ENCODE measurements at places on chromosomes 1 and 21.

DNA sequence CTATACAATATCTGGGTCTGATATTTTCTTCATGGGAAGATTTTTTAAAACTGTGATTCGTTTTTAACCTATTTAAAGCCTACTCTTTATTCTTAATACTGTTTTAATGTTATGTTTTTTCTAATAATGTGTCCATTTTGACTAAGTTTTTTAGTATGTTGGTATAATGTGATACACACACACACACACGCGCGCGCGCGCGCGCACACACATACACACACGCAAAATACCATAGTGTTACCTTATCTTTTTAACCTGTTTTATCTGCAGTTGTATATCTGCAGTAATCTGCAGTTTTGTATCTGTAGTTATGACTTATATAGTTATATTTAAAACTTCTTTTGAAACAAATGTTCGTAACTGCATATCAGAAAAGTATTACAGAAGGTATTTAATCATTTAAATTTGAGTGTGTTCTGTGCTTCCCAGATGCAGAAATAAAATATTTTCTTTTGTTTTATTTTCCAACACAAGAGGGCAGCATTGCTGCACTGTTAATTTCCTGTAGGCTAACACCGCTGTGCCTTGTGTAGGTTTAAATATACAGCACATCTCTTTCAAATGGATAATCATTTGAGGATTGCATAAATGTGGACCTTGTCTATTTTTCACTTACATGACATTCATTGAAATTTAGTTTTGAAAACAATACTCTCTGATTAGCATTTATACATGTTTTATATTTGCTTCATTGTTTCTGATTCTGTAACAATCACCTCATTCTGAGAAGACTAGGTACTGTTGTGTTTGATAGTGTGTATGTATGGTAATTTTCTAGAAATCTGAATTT is 166.1 kb downstream of the PDE4B start:
- no peak for DNase-seq

- no peak for DNase-seq
Observed at GRCh38 chr1:184210031-184210430, 158.5 kb downstream of the TSEN15 start.

GRCh38 chr1:60425528-60425927 is 352.0 kb upstream of the C1orf87 start:
- DNase-seq = no peak

GRCh38 chr1:81517987-81518386 is 282.7 kb upstream of the ADGRL2 start:
- no peak for DNase-seq

DNA sequence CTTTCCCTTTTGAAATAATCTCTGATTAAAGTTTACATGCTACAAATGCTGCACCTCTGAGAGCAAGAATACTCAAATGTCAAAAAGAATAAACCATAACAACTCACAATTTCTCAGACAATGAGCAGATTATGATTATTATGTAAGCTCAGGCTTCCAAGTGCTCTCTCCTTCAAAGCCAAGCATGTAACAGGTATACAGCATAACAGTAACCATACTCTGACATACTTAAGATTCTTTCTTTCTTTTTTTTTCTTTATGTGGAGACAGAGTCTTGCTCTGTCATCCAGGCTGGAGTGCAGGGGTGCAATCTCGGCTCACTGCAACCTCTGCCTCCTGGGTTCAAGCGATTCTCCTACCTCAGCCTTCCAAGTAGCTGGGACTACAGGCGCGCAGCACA is 155.4 kb downstream of the EIF4G3 start:
- DNase-seq = no peak

GRCh38 chr1:4048921-4049320 is 148.8 kb upstream of the C1orf174 start:
- no peak for DNase-seq

DNA sequence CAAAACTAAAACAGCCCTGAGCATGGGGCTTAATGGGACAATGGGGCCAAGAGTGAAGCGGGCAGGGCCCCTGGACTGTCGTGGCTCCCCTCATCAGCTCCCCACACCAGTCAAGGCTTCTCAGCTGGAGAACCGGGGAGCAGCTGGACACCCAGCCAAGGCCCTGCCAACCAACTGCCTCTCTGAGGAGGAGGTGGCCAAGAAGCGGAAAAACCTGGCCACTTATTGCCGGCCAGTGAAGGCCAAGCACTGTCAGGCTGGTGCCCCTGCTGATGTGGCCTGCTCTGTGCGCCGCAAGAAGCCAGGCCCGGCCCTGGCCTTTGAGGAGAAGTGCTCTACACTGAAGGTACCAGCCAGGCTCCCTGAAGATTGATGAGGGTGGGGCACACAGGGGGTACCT is 2.5 kb upstream of the CYB561D1 start:
- no peak for DNase-seq

DNA sequence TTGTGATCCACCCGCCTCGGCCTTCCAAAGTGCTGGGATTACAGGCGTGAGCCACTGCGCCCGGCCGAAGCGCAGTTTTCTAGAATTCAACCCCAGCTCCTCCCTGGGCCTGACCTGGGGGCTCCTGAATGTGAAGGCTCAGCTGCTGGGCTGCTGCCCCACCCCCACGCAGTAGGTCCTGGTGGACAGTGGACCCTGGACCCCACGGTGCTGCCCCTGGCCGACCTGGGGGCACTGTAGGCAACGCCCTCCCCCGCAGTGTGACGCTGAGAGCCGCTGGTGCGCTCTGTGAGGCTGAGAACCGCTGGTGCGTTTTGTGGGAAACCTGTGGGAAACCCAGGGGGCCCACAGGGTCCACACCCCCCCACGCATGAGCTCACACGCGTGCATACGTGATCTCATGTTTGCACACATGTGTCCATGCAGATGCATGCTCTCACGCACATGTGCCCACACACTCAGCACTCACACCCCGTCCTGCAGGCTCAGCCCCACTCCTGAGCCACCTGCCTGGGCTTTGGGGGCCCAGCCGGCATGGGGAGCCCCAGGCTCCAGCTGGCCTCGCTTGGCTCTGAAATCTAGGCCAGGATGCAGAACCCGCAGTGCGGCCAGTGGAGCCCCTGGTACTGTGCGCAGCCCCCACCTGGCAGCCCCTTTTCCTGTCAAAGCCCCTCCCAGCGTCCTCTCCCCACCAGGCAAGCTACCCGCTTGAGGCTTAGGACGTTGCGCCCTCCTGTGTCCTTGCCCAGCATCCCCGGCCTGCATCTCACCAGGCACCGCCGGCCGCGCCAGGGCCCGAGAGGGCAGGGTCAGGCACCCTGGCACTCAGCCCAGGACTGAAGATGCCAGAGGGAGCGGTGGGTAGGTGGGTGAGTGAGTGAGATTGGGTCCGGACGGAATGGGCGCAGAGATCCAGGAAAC is 67.7 kb downstream of the COL18A1 start:
- no peak for DNase-seq

GRCh38 chr21:45209685-45210284 is 77.9 kb downstream of the POFUT2 start:
- no peak for DNase-seq

- DNase-seq = no peak
Observed at GRCh38 chr1:26475989-26476388, 3.7 kb downstream of the HMGN2 start.

DNA sequence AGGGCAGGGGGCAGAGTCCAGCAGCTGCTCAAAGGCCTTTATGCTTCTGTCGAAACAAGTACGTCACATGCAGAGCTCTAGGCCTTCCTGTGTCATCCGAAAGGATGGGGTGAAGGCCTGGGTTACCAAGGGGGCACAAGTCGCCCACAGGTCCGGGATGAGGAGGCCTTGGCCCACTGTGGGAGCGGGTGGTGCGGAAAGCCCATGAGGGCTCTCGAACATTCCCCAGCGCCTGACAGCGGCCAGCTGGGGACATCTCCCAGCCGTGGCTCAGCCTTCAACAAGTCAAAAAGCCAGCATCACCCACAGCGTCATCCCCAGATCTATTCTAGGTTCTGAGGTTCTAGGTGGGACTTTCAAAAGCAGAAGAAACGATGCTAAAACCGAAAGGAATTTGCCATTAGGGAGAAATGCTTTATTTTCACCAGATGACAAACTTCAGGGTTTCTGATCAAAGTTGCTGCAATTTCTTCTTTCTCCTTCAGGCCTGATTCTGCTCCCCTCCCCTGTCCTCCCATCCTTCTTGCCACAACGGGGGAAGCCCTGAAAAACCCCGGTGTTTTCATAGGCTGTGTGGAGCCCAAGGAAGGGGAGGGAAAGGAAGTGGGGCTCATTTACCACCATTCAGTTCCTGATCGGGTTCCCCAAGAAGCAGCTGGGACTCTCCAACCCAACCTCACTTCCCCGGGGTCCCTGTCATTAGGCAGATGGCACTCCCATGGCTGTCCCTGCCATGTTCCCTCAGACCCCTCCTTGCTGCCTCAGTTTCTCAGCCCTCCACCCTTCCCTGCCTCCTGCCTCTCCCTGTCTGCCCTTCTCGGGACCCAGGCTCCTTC is 17.6 kb downstream of the GPR137B start:
- peak; percentile 57 for DNase-seq

DNA sequence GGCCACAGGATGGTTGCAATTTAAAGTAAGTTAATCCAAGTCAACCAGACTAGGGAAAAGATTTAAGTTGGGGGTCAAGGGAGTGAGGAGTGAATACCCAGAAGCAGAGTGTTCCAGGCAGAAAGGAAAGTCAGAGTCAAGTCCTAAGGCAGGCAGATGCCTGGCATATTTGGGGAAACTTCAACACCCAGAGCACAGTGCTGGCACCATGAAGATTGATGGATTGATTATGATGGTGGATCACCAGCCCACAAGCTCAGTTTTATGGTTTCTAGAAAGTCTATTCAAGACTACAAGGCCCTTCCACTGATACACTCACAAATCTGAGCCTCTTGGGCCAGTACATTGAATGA is 100.1 kb upstream of the DUSP10 start:
- no peak for DNase-seq

GRCh38 chr1:43520100-43520778 is 10.4 kb upstream of the PTPRF start:
- DNase-seq = no peak

- DNase-seq = no peak
Observed at GRCh38 chr1:47751996-47752451, 245.2 kb downstream of the TRABD2B start.

- DNase-seq = no peak
Observed at GRCh38 chr1:153617663-153618062, 1.5 kb upstream of the S100A14 start.

- DNase-seq = no peak
Observed at GRCh38 chr1:95548211-95548610, 314.2 kb downstream of the RWDD3 start.
